Smooth muscle cell of trachea (primary cell): ENCODE measurements at places on chromosomes 7 and 10. TPM values are rescaled to one million over a fixed set of nuclear protein-coding genes. Genes with fewer than 3 reads are reported as not detected.

Gene UBTD1
- 17.2 and 36.2 TPM in 2 replicates for total RNA-seq

Gene IGF2BP3
- 32.0 and 35.1 TPM in 2 replicates for total RNA-seq

Gene TRIM73
- total RNA-seq: 0.44 and 3.1 TPM in 2 replicates

Gene RBP3
- total RNA-seq: not detected in 2 replicates

Gene TRIM50
- total RNA-seq: not detected in 2 replicates

Gene MSMB
- not detected in 2 replicates for total RNA-seq

Gene SNCG
- total RNA-seq: 8.8 and 11.8 TPM in 2 replicates

Gene NUTM2E
- total RNA-seq: 0.15 TPM in 1 of 2 replicates, not detected in the other

Gene WNT8B
- total RNA-seq: not detected in 2 replicates

Gene BCCIP
- 28.8 and 55.6 TPM in 2 replicates for total RNA-seq

Gene ASB10
- not detected in 2 replicates for total RNA-seq

Gene OPN4
- not detected in 2 replicates for total RNA-seq
